Posterior vena cava (tissue), 2 donors: ENCODE measurements at places on chromosomes 2 and 18.
A peak's percentile ranks its signal among the peaks of the same experiment; 100 is the strongest.

DNA sequence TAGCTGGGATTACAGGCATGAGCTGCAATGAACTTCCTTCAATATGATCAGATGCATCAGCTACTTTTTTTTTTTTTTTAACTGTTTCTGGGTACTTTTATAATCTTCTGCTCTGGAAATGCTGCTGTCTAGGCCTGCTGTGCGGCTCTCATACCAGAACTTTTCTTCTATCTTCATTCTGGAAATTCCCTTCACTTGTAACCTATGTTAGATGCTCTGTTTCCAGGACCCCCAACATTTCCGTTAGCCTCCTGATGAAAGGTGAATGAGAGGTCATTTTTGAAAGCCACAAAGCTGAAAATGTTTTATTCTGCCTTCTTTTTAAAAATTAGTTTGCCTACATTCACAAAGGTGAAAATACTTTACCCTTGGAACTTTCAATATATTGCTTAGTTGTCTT is 8.6 kb downstream of the AGFG1 start:
- DNase-seq = no peak

DNA sequence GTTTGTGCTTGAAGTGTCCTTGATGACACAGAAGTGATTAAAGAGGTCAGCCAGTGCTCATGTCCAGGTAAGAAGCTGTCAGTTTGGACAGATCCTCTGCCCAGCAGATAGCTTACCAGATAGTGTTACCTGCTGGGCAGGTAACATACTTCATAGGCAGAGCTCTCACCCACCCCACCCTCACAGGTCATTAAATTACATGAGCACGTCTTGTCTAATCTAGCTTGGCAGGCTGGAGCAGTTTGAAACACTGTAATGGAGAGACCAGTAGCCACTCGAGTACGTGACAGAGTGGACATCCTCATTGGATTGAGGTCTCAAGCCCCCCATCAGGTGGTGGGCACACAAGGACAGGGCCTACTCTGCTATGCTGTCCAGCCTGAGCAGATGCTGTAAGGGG is 27.1 kb downstream of the TTC32 start:
- no peak for DNase-seq

GRCh38 chr2:236974148-236974547 is 111.5 kb upstream of the COPS8 start:
- DNase-seq = no peak

- no peak for DNase-seq
Measured at GRCh38 chr2:158586491-158586890, 129.7 kb downstream of the PKP4 start.

DNA sequence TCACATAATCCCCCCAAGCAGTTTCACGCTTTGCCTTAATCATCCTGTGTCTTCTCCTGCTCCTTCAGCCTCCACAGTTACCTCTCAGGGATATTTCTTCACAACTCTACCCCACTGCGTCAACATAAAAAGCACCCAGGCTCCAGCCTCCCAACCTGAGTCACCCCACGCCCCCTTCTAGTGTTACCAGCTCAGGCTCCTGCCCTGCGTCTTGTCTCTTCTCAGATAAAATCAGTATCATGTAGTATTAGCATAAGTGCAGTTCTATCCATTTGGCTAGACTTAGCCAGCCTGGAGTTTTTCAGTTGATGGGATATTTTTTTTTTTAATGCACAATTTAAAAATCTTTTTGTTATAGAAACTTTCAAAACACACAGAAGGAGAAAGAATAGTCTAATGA is 9.6 kb upstream of the PELI1 start:
- no peak for DNase-seq

DNA sequence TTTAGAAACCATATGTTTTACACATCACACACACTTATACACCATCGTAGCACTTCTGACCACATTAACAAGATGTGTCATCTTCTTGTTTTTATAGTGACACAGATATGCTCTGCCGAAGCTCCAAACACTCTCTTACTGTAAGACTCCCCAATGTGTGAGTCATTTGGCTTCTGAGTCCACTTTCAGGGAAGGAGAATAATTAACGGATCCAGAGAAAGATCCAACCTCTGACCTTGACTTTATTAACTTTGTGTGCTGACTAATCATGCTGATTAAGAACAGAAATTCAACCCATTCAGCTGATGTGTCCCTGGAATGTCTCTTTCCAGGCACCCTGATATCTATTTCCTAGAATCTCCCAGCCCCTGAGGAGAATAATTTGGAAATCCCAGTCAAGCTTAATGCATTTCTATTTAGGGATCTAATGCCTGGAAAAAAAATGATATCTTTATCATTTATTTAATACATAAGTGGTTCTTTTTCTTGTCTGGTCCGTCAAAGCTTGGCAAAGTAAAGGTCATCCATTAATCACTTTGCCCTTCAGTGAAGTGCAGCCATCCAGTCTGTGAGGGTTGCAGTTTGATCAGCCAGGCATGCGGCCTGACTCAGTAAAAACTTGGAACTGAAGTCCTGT is 615.8 kb upstream of the SYT4 start:
- no peak for DNase-seq

GRCh38 chr2:127985026-127985734 is 42.7 kb downstream of the SAP130 start:
- DNase-seq = no peak

- no peak for DNase-seq
Measured at GRCh38 chr2:134917360-134917865, 1.2 kb upstream of the CCNT2 start.

DNA sequence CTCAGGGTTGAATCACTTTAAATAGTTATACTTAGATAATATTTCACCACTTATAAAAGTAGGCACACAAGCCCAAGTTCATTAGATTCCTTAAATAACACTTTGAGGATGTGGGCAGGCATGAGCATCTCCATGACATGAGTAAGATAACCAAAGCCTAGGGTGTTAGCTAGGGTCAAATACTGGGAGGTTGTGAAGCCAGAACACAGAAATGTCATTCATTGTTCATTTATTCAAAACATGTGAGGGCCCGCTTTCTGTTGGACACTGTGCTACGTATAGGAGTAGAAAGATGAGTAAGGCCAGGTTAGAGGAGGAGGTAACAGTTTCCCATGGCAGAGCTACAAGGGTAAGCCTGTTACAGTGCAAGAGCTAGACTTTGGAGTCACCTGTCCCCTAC is 93.5 kb upstream of the NEDD4L start:
- DNase-seq = no peak

DNA sequence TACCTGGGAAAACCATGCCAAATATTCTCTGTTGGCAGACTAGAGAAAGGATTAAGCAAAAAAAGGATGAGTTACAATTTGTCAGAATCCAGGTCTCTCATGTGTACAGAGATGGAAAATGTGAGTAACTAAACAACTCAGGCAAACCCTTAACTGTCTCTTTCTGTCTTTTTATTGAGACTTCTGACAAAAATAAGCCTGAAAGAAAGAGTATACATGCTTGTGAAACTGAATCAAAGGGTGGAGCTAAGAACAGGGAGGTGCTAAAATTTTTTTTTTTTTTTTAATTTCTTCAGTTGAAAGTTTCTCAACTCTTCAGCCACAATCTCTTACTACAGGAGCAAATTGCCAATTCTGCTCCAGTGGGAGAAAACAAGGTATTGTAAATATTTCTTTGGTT is at the start of gene SERPINB10:
SERPINB10 (plus strand) TSS at position 295 of the 400 bp plus-strand sequence. CDS start 7,553 bp downstream, outside the sequence.
- DNase-seq = no peak

- no peak for DNase-seq
Measured at GRCh38 chr2:11141319-11141718, 13.9 kb upstream of the SLC66A3 start.

DNA sequence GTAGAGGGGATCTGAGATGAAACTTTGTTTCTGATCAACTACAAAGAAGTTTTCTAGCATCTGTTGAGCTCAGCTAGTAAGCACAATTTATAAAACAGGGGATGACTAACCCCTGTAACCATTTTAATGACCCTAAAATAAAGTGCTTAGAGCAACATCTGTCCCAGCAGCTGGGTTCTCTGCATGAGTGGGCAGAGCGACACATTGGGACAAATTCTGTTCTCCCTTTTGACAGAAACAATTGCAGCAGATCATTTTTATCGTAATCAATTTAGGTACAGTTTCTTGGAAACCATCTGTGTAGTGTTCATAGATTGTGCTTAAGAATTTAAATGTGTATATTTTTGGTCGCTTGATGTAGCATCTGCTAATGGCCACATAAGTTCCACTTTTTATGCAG is 678.0 kb downstream of the RNF144A start:
- no peak for DNase-seq

GRCh38 chr2:145687442-145688134 is 1167.7 kb upstream of the ZEB2 start:
- no peak for DNase-seq

DNA sequence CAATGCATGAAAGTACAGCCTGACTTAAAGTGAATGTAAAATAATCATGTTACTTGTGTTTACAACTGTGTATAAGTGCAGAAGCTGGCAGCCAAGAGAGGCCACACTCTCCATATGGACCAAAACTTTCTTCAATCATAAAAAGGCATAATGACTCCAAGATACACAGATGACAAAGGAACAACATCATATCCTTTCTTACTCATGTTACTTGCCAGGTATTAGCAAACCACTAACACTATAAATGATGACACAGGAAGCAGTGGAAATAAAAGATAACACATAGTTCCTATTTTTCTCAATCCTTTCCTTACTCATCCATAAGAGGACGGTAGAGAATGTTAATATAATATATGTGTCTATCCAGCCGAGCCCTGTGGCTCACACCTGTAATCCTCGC is 400.0 kb upstream of the CDH2 start:
- DNase-seq = no peak

DNA sequence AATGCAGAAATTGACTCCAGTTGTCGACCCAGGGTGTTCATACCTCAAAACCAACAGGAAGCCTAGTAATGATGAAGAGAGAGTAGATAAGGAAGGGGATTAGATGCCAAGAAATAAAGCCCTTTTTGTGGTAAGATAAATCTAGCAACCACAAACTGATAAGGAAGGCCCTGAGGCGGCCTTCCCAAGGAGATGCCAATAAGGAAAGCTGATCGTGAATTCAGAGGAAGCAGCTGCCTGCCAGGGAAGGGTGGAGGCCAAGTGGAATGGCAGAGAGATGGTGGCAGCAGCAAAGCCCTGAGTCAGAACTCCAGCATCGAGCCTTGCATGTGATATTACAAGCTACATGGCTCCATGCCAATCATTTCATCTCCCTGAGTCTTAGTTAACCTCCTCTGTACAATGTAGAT is 126.3 kb downstream of the IRS1 start:
- DNase-seq = no peak

- DNase-seq = no peak
Measured at GRCh38 chr18:71209944-71210343, 921.1 kb downstream of the SOCS6 start.

DNA sequence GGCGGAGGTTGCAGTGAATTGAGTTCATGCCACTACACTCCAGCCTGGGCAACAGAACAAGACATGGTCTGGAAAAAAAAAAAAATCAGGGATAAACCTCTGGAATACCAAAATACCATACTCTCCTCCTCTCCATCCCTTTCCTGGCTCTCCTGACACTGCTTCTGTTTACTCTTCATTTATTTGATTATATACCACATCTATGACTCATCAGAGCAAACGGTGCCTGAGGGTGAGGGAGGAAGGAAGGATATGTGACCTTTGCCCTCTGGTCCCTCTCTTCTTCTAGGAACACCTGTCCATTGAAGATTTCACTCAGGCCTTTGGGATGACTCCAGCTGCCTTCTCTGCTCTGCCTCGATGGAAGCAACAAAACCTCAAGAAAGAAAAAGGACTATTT is 30.0 kb downstream of the VIL1 start:
- DNase-seq = no peak

DNA sequence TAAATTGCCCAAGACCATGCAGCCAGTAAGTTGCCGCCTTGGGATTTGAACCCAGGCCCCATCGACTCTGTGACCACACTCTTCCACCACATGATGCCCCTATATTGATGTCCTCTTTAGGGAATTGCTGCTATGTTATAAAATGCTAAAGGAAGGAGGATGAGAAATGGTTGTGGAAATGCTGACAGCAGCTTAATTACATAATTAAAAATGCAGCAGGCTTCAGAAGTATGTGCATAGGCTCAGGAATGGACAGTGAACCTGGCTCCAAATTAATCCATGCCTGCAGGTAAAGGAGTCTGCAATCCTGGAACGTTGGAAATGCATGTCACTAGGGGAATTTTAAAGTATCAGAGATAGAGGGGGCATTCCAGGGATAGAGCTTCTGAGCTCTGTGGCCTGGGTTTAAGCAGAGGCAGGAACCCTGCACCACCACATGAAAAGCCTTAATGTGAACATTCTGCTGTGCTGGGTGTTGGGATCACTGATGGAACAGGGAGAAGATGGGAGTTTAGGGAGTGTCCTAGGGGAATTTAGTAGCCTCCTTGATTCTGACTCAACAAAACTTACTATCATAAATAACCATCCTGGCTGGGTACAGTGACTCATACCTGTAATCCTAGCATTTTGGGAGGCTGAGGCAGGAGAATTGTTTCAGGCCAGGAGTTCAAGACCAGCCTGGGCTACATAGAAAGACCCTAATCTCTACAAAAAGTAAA is 76.1 kb upstream of the CCDC85A start:
- no peak for DNase-seq

GRCh38 chr2:74893332-74893731 is 59.4 kb downstream of the HK2 start:
- DNase-seq = no peak

DNA sequence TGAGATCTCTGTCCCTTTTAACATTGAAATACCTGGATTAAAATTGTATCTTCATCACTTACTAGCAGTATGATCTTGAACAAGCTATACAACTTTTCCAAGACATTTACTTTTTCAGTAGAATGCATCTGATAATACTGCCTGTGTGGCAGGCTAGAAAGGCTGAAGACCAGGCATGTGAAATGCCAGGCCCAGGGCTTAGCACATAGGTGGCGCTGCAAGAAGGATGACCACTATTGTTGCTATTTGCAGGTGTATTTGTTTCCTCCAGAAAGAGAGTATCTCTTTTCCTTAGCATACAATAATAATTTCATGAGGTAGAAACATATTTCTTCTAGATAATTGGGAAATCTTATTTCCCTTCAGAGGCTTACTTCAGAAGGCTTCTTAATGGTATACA is 331.3 kb downstream of the THSD7B start:
- DNase-seq = no peak

GRCh38 chr2:158772306-158773078 is 22.6 kb upstream of the DAPL1 start:
- no peak for DNase-seq

DNA sequence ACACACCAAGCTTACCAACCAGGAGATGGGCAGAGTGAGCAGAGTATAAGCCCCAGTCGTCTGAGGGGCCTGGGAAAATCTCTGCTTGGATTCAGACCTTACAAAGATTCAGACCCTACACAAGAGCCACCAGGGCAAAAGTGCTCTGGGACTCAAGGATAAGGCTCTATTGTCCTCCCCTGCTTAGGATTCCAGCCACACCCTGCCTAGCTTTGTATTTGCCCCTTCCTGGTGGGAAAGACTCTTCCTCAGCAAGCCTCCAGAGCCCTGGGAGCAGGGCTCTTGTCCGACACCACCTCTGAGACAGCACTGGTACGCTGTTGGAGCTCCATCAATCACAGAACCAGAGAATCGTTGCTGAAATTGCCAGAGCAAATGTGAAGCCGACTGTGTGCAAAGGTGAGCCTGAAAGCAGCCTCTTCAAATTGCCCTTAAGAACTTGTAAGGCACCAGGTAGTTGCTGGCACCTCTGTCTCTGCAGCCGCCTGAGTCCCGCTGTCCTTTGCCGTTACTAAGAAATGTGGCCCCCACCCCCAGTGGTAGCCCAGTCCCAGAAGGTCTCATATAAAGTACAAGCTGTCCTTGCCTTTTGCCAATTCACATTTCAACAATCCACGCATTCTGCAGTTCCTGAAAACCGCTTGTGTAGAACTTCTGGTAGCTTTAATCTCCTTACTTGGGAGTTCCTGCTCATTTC is 148.7 kb downstream of the CTIF start:
- peak; percentile 65 for DNase-seq

- peak; percentile 65 for DNase-seq
Measured at GRCh38 chr2:239293775-239294430, 106.9 kb downstream of the HDAC4 start.
